ENCODE measurements at places on chromosomes 6 and 20. TPM values are rescaled to one million over a fixed set of nuclear protein-coding genes. Genes with fewer than 3 reads are reported as not detected.
A peak's percentile ranks its signal among the peaks of the same experiment; 100 is the strongest.

The PDE10A gene
- total RNA-seq = 12.4 TPM

The OR2H2 gene
- not detected for total RNA-seq

The BHLHE23 gene
- total RNA-seq = not detected

The ZC2HC1B gene
- not detected for total RNA-seq

DNA sequence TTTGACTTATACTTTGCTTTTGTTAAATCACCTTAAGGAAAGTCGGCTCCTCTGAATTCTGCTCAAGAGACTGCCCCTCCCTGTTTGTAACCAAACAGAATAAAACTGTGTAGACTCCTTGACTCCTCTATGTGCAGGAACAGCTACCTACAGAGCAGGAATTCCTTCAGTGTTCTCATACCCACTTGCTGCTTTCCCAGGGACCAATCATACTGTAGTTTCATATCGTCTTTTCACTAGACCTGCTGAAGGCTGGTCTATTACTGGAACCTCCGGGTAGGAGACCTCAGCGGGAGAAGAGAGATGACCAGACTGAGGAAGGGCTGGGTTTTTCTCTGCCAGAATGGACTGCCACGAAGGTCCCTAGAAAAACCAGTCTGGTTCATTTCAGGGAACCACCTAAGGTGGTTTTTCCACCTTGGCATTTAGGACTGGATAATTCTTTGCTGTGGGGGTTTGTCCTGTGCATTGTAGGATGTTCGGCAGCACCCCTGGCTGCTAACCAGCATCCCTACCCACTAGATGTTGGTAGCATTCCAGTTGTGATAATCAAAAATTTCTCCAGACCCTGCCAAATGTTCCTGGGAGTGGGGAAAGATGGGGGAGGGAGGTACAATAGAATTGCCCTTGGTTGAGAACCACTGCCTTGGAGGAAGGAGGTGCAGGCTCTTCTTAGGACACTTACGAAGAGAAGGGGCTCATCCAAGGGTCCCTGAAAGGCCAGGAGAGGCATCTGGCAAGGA, 80.5 kb downstream of the DNAAF9 start:
- H3K36me3 ChIP-seq = peaks cover 63% of the 10 kb centered on the region
- no peak overlapping the region for H3K4me3 ChIP-seq
- H3K4me1 ChIP-seq = no peaks in the 10 kb centered on the region
- no peak overlapping the region for H3K27ac ChIP-seq
- no peak for DNase-seq
- H3K27me3 ChIP-seq = no peaks in the 10 kb centered on the region

DNA sequence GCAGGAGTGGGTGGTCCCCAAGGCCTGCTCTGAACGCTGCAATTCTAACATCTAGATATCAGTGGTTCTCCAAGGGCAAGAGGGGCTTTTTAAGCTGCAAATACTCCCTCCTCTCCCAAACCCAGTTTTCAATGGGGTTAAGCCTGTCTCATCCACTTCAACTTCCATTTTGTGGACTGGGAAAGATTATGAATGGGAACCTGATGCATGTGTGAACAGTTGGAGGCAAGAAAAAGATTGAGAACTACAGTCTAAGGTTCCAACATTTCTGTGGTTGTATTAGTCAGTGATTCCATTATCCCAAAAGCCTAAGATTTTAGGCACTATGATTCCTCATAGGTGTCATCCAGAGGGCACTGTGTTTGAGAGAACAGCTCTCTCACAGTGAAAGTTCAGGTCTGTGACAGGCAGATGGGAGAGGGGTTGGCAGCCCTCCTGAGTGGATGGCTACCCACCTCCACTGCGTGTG, 53.7 kb downstream of the HNF4A start:
- H3K4me3 ChIP-seq = no peak overlapping the region
- peaks cover 39% of the 10 kb centered on the region for H3K27me3 ChIP-seq
- H3K36me3 ChIP-seq = no peaks in the 10 kb centered on the region

GRCh38 chr6:132412656-132413498, 11.6 kb upstream of the MOXD1 start:
- H3K4me1 ChIP-seq = no peaks in the 10 kb centered on the region
- no peaks in the 10 kb centered on the region for H3K36me3 ChIP-seq
- H3K27me3 ChIP-seq = no peaks in the 10 kb centered on the region
- no peak overlapping the region for H3K4me3 ChIP-seq
- DNase-seq = peak; percentile 65

DNA sequence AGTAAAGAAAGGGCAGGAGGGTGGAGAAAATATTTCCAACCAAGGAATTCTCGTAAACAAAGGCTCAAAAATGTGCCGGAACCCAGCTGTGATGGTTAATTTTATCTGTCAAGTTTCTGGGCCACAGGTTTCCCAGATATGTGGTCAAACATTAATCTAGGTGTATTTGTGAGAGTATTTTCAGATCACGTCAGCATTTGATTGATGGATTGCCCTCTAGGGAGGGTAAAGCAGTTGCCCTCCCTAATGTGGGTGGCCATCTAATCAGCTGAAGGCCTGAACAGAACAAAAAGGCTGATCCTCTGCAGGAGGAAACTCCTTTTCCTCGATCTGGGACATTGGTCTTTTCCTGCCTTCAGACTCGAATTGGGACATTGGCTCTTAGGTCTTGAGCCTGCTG, 298.7 kb upstream of the TCF21 start:
- no peak overlapping the region for H3K4me3 ChIP-seq
- no peaks in the 10 kb centered on the region for H3K36me3 ChIP-seq
- H3K27ac ChIP-seq = peak overlapping the region; percentile 75
- H3K4me1 ChIP-seq = peaks cover 17% of the 10 kb centered on the region

- H3K36me3 ChIP-seq = no peaks in the 10 kb centered on the region
- no peak overlapping the region for H3K27ac ChIP-seq
Observed at GRCh38 chr6:64914124-64914523, 792.9 kb downstream of the EYS start.

GRCh38 chr6:5937936-5938706, 68.6 kb downstream of the NRN1 start:
- no peaks in the 10 kb centered on the region for H3K4me1 ChIP-seq
- H3K4me3 ChIP-seq = no peak overlapping the region
- no peak for DNase-seq
- no peaks in the 10 kb centered on the region for H3K27me3 ChIP-seq
- no peaks in the 10 kb centered on the region for H3K36me3 ChIP-seq
- no peak overlapping the region for H3K27ac ChIP-seq

DNA sequence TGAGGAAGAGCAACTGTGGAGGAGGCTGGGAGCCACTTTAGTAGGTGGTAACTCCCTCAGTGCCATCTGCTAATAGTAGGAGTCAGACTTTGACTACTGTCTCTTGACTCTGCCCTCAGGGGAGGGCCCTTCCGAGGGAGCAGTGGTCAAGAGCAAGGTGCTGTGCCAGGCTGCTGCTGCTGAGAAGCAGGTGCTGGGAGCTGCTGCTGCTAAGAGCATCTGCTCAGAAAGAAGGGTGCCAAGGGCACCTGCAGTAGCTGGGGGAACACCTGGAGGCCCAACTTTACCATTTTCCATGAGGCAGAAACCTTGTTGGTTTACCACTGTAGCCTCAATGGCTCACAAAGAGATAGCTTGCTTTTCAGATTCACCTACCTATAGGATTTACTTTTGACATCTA, 18.5 kb downstream of the GGTLC1 start:
- H3K4me3 ChIP-seq = no peak overlapping the region
- no peaks in the 10 kb centered on the region for H3K4me1 ChIP-seq
- DNase-seq = no peak
- no peak overlapping the region for H3K27ac ChIP-seq
- H3K27me3 ChIP-seq = no peaks in the 10 kb centered on the region

GRCh38 chr20:56995149-56995548, 271.3 kb downstream of the BMP7 start:
- no peak overlapping the region for H3K4me3 ChIP-seq
- no peaks in the 10 kb centered on the region for H3K27me3 ChIP-seq
- H3K36me3 ChIP-seq = no peaks in the 10 kb centered on the region
- H3K4me1 ChIP-seq = no peaks in the 10 kb centered on the region

DNA sequence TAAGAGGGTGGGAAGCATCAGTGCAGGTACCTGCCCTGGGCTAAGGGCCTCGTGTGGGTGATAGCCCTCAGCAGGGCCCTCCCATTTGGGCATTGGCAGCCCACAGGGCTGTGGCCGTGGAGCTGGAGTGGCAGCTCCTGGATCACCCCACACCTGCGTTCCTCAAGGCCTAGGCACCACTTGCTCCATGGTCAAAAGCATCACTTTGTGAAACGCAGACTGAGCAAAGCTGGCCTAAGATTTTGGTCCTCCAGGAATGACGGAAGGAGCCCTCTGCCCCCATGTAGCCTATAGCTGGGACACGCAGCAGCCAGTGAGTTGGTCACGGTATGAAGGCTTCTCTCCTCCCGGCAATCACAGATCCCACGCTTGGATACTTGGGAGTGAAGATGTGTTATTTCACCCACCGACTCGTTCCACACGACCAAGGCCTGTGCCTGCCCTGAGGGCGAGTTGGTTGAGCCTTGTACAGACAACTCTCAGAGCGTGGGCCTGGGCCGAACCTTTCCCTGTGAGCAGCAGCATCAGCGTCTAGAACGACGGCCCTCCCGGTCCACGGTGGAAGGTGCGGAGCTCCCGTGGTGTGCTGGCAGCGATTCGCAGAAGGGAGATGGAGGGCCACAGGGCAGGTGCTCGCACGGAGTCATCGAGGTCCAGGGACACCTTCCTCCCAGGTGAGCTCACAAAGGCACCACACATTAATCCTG, 39.7 kb downstream of the THBS2 start:
- peak overlapping the region; percentile 95 for H3K27ac ChIP-seq
- H3K4me1 ChIP-seq = peaks cover 19% of the 10 kb centered on the region
- no peak for DNase-seq
- H3K4me3 ChIP-seq = no peak overlapping the region
- no peaks in the 10 kb centered on the region for H3K27me3 ChIP-seq

DNA sequence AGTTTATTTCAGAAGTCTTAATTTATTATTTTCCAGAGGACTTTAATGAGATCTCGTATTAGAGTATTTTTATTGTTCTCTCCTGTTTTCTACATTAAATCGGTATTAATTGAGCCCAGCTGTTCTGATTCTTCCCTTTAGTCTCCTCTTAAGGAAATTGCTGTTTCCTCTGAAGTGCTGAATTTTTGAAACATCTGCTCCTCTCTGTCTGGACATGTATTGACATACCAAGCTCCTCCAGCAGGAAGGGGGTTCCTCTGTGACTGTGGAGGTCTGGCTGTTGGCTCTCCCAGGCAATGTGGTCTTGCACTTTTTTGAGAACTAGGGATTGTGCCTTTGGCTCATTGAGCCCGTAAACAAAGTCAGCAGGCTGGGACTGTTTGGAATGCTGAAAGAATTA, 74.9 kb downstream of the MAP3K4 start:
- no peak overlapping the region for H3K4me3 ChIP-seq
- peak; percentile 15 for DNase-seq
- no peaks in the 10 kb centered on the region for H3K27me3 ChIP-seq
- H3K36me3 ChIP-seq = peaks cover 2% of the 10 kb centered on the region
- no peak overlapping the region for H3K27ac ChIP-seq

DNA sequence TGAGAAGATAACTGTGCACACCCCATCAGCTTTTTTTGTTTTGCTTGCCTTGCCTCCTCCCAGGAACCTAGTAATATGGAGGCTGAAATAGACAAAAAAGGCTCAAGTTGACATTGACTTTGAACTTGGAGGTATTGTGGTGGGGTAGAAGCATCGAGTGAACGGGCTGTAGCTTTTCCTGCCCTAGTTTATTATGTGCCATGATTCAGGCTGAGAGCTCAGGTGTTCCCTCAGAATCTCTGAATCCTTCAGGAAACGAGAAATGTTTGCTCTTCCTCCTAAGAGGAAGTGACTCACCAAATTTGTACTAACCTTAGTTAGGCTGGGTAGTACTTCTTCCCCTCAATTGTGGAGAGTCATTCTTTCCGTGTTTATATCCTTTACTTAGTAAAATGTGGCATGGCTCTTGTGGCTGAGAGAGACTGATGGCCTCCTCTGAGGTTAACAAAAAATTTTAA, 98.8 kb downstream of the SASH1 start:
- H3K4me1 ChIP-seq = peaks cover 15% of the 10 kb centered on the region
- DNase-seq = peak; percentile 90
- no peaks in the 10 kb centered on the region for H3K27me3 ChIP-seq
- no peak overlapping the region for H3K4me3 ChIP-seq
- H3K36me3 ChIP-seq = no peaks in the 10 kb centered on the region

- H3K4me3 ChIP-seq = no peak overlapping the region
- H3K4me1 ChIP-seq = no peaks in the 10 kb centered on the region
- no peaks in the 10 kb centered on the region for H3K36me3 ChIP-seq
Observed at GRCh38 chr6:123551939-123552707, 84.6 kb downstream of the TRDN start.

DNA sequence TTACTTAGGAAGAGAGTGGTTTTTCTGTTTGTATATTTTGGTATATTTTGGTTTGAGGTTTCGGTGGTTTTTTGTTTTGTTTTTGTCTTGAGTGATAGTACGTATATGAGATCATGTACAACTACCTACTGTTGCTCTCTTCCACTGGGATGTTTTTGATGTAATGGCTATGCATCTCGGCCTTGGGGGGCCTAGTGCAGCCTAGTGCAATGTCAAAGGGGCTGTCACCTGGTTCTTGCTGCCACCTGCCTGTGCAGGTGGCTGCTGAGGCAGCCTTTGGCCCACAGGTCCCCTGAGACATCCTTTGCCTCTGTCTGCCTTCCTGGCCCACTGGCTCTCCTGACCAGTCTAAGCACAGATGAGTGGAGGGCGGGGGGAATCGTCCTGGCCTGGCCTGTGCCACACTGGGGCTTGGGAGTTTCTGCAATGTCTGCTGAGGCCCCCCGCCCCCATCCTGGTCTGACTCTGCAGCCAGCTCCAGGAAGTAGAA, 546.6 kb downstream of the CD83 start:
- no peak overlapping the region for H3K4me3 ChIP-seq
- DNase-seq = peak; percentile 56
- H3K36me3 ChIP-seq = no peaks in the 10 kb centered on the region
- peaks cover 2% of the 10 kb centered on the region for H3K27me3 ChIP-seq
- peaks cover 20% of the 10 kb centered on the region for H3K4me1 ChIP-seq

GRCh38 chr20:1579488-1579887, 22.0 kb upstream of the SIRPD start:
- no peak overlapping the region for H3K27ac ChIP-seq
- H3K4me3 ChIP-seq = no peak overlapping the region
- H3K36me3 ChIP-seq = no peaks in the 10 kb centered on the region
- DNase-seq = no peak
- no peaks in the 10 kb centered on the region for H3K27me3 ChIP-seq

DNA sequence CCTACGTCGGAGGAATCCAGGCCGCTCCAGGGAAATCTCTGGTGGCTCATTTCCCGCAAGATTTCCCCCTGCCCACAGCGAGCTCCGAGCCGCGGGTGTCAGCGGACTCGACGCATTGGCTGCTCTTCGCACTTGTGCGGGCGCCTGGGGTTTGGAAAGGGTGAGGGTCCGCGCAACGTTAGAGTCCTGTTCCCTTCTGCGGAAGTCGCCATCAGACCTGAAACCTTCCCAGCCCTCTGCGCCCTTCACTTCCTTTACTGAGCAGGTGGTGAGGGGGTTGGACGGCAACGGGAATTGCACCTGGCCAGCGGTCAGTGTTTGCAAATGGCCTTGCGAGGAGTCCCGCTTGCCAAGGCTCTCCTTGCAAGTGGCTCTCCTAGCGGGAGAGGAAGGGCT, 8.4 kb downstream of the PAX1 start:
- no peak overlapping the region for H3K27ac ChIP-seq
- H3K4me1 ChIP-seq = no peaks in the 10 kb centered on the region
- H3K4me3 ChIP-seq = no peak overlapping the region
- no peaks in the 10 kb centered on the region for H3K36me3 ChIP-seq
- peaks cover 31% of the 10 kb centered on the region for H3K27me3 ChIP-seq
- DNase-seq = no peak
